Mesothelial cell of epicardium (in vitro differentiated cells): ENCODE measurements at places on chromosomes 16 and 17.

DNA sequence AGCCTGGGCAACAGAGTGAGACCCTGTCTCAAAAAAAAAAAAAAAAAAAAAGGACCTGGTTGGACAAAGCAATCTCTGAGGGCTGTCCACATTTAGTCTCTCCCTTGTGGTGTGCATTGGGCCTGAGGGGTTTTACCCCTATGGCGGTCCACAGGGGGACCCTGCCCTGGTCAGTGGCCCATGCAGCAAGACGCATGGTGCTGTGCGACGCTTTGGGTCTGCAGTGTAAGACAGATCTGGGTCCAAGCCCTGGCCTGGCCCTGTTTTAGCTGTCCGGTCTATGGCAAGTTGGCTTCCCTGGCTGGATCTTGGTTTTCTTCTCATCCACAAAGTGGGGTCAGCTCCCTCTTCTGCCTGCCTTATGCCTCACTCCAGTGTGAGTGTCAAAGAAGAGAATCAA, 123.2 kb upstream of the NLRP1 start:
- DNase-seq: no peak

DNA sequence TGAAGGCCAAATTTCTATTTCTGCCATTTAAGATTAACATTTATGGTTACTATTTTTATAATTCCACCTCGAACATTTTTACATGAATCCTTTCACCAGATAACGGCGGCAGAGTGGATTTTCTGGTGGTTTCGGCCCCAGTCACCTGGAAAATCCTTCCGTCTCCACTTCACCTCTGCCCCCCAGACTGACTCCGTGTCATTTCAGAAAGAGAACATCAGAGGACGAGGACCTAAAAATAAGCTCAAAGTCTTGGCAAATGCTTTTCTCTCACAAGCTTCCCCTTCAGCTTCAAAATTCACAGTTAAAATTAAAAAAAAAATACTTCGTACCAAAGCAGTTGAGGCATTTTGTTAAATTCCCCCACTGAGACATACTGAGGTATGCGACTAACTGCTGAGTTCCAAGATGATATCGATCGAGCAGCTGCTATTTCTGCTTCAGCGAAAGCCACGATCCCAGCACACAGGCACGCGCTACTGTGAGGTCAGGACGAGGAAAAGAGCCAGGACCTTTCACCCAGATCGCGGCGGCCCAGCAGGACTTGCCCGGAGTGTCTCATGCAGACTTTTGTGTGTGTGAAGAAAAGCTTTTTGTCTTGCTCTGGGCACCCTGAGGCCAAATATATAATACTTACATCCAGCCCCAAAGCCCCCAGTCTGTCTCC, 36.8 kb downstream of the ASPA start:
- DNase-seq: no peak

DNA sequence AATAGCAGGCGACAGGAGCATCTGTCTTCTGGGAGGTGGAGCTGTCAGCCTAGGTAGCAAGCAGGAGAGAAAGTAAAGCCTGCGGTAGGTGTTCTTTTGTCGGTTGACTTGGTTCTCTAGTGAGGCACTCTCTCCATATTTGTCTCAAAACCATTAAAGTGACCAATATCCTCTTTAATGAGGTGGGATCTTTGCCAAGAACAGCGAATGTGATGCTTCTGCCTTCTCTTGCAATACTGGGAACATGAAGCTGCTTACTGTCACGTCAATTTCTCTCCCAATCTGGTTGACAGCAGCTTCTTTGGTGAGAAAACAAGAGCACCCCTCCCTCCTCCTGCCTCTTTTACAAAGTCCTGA, 176.7 kb downstream of the ABCC12 start:
- DNase-seq: no peak

- peak; percentile 62 for DNase-seq
Observed at GRCh38 chr17:63946440-63947363, 14.6 kb upstream of the CD79B start.

DNA sequence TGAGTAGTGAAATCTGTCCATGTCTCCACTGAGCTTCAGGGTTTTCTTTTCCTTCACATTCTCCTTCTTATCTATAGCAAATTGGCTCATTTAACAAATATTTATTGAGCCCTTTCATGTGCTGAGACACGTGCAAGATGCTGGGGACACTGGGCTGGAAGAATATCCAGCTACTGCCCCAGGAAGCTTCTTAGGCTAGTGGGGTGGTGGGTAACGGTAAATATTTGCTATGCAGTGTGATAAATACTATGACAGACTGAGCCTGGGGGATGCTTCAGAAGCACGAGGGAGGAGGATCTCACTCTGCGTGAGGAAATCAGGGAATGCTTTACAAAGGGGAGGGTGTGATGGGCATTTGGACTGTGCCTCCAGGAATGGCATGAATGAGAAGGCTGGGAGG, 524.1 kb downstream of the GRIN2A start:
- DNase-seq: no peak

GRCh38 chr17:31787857-31788570, 71.0 kb downstream of the COPRS start:
- DNase-seq: no peak

DNA sequence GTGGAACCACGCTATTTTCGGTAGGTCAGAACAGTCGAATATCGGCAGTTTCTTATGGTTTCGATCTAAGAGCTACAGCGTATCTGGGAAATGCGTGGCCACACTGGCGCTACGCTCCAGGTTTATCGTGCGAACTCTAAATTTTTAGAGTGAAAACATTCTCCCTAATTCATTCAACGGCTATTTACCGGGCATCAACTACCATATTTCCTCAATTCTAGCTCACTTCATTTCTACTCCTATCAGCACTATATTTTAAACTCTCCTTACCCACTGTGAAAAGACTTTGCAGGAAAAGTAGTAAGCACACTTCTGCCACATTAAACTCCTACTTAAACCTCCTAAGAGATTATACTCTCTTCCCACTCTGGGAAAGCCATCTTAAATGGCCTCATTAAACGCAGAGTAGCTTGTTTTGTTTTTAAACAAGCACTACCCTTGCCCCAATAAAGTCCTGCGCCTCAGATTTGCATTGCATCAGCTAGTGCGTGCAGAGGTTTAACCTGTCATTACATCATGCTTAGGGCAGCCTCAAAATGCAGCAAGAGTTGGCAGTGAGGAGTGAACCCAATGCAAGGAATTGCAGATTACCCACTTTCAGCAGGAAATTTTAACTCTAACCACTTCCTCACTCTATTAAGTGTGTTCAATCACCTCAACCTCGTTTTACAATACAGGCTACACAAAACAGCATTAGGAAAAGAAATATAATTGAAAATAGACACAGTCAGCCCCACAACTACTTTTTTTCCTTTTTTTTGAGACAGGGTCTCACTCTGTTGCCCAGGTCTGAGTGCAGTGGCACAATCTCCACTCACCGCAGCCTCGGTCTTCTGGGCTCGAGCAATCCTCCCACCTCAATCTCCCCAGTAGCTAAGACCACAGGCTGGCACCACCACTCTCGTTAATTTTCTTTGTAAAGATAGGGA, 18.8 kb downstream of the SIAH1 start:
- DNase-seq: no peak

- no peak for DNase-seq
Observed at GRCh38 chr17:66414561-66415175, 112.3 kb downstream of the PRKCA start.

GRCh38 chr16:24991349-24991748, 23.8 kb downstream of the ARHGAP17 start:
- DNase-seq: no peak

DNA sequence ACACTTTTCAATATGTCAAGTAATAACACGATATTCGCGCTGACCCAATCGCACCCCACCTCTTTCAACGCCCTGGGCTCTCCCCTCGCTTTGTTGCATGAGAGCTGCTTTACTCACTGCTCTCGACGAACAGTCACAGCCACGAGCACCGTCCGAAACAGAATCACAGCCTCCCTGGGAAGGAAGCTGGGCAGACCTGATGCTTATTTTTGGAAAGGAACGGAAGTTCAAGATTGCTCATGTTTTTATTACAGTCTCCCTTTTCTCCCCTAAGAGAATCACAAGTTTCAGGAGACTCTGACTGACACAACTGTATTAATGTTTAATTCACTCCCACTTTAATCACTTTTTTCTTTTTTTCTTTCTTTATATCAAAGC, 67.8 kb downstream of the ANKRD11 start:
- no peak for DNase-seq

DNA sequence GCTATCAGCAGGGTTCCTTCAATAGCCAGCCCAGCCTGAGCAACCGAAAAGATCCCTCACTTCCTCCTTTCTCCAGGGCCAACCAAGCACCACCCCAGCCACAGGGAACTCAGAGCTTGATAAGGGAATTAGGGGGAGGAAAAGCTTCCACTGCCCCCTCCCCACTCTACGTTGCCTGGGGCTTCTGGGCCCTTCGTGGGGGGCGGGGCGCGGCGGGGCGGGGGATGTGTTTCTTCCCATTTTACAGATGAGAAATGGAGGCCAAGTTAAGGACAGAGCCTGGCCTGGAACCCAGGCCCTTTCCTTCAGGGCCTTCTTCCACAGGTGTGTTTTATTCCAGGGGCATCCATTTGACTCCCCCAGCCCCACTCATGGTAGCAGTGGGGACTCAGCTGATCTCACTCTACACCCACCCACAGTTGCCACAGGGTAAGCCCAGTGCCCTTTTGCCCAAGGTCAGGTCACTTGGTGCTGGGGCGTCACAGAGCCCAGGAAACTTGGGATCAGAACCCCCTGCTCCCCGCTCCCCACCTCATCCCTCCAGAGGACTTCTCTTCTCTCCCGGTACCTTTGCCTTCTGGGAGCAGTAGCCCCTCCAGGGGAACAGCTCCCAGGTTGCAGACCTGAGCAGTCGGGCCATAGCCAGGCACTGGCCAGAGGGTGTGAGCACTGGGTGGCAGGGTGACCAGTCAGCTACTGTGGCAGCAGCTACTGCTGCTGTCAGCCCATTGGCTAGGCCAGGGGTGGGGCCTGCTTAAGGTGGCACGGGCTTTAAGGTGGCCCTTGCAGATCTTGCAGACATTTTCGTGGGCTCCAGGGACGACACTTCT, at the start of gene LDHD:
Gene LDHD, minus strand, starts transcription at position 700 of the 830 bp plus-strand sequence. Its CDS starts 60 bp downstream, at position 640.
- no peak for DNase-seq

- no peak for DNase-seq
Observed at GRCh38 chr17:2266045-2266864, 37.3 kb downstream of the SMG6 start.

DNA sequence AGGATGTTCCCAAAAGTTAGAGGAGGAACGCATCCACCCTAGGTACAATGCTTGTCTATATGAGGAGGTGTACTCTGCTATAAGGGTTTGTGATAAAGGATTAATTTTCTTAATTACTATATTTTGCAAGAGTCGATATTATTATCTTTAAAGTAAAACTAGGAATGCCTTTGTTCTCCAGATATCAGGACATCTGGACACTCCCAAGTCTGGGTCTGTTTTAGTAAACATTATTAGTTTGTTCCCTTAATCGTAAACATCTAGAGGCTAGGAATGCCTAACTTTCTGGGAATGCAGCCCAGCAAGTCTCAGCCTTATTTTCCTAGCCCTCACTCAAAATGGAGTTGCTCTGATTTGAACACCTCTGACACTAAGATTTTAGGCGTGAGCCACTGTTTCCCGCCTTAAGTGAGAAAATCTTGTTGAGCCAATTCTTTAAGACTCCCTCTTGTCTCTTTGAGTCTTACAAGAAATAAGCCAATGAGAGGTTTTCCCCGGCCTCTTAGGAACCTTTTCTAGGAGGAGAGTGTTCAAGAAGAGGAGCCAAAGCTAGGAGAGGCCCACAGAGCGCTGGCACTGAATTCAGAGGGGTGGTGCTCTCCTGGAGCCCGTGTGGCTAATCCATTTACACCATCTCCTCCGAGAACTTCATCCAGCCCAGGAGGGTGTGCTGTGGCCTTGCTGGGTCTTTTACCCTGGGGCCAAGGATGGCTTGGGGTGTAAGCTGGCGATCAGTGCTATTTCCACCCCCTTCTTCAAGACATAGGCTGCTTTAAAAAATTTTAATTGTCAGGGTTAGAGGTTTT, 40.9 kb downstream of the SMARCE1 start:
- DNase-seq: no peak

GRCh38 chr16:11168386-11169051, 87.5 kb downstream of the SOCS1 start:
- no peak for DNase-seq

- no peak for DNase-seq
Observed at GRCh38 chr17:82820278-82821251, 19.3 kb downstream of the ZNF750 start.

- no peak for DNase-seq
Observed at GRCh38 chr17:45092911-45093430, 31.9 kb downstream of the NMT1 start.

DNA sequence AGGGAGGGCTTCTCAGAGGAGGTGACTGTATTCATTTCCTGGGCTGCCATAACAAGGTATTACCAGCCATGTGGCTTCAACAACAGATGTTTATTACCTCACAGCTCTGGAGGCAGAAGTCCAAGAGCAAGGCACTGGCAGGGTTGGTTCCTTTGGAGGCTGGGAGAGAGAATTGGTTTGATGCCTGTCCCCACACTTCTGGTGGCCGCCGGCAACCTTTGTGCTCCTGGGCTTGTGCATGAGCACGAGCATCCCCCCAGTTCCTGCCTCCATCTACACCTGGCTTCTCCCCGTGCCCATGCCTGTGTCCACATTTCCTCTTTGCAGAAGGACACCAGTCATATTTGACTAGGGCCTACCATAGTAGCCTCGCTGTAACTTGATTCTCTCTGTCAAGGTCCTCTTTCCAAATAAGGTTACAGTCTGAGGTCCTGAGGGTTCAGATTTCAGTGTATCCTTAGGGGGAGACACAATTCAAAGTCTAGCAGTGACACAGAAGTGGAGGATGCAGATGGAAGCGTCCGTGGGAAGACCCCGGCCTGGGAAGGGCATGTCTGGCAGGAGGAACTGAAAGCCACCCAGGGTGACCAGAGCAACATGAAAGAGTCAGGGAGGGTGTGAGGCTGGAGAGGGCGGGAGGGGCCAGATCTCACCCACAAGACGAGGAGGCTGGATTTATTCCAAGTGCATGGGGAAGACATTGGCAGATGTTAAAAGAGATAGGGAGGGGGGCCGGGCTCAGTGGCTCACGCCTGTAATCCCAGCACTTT, 188.2 kb upstream of the HSBP1 start:
- no peak for DNase-seq

- no peak for DNase-seq
Observed at GRCh38 chr16:81000873-81001272, 5.8 kb downstream of the CMC2 start.

- no peak for DNase-seq
Observed at GRCh38 chr17:7955414-7956227, 23.6 kb downstream of the CNTROB start.

GRCh38 chr17:38693700-38694329, 11.3 kb upstream of the MLLT6 start:
- no peak for DNase-seq
